ENCODE measurements at places on chromosomes 12 and 14. TPM values are rescaled to one million over a fixed set of nuclear protein-coding genes. Genes with fewer than 3 reads are reported as not detected.

The KRT71 gene
- not detected for total RNA-seq

The LRP1-AS gene
- total RNA-seq: not detected

The RERGL gene
- not detected for total RNA-seq

The CLECL1 gene
- total RNA-seq: 3.1 TPM

The CEBPE gene
- total RNA-seq: 0.19 TPM

The RILPL2 gene
- 10.4 TPM for total RNA-seq

The DGKA gene
- total RNA-seq: 385 TPM

The TMEM253 gene
- total RNA-seq: 0.44 TPM

The ZFP36L1 gene
- total RNA-seq: 96.9 TPM

The SERPINA1 gene
- 102 TPM for total RNA-seq

The RITA1 gene
- total RNA-seq: 23.4 TPM

The GPR137C gene
- total RNA-seq: 0.14 TPM

The MIPOL1 gene
- total RNA-seq: not detected

The GPRC5D gene
- total RNA-seq: not detected

The LTBR gene
- total RNA-seq: 0.57 TPM

The KRT2 gene
- not detected for total RNA-seq

The CDH24 gene
- total RNA-seq: 1.1 TPM

The MIP gene
- total RNA-seq: not detected

The ZBTB42 gene
- 1.5 TPM for total RNA-seq

The BRI3BP gene
- 26.2 TPM for total RNA-seq

The AQP2 gene
- not detected for total RNA-seq
